Vagina (tissue), 2 donors: ENCODE measurements at places on chromosomes 2 and 18.

DNA sequence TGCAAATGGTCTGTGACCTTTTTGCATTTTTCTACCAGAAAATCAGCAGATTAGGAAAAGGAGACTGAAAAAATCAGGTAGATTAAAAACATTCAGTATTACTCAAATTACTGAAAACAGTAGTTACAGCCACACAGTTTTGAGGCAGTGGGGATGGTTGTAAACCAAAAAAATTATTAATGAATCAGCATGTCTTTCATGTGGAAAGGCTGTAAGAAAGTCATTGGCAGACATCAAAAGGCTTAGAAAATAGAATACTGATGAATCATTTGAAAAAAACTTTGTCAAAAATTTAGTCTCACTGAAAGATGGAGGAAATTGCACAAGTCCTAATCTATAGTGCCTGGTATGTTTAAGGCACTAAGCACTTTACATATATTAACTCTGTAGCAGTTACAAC is 133.9 kb upstream of the GCFC2 start:
- DNase-seq: no peak

- DNase-seq: no peak
These were observed 294.9 kb downstream of the DYSF start for GRCh38 chr2:71748227-71748626.

GRCh38 chr2:161956738-161957137 is 117.3 kb downstream of the DPP4 start:
- no peak for DNase-seq

DNA sequence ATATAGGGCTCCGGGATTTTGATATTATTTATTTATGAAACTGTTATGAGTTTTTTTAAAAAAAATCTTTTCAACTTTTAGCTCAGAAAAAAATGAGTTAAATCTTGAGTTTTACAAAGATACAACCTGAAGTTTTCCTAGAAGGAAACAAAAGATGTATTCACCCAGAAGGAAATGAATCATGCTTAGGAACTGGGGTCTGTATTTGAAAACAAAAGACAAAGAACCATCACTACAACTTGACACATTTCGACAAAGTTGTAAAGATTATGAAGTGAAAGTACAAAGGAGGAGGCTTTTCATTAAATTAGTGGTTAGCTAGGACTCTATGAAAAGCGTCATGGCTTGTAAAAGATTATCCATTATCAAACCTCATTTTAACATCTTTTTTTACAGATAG is 143.3 kb downstream of the PDE1A start:
- DNase-seq: no peak

DNA sequence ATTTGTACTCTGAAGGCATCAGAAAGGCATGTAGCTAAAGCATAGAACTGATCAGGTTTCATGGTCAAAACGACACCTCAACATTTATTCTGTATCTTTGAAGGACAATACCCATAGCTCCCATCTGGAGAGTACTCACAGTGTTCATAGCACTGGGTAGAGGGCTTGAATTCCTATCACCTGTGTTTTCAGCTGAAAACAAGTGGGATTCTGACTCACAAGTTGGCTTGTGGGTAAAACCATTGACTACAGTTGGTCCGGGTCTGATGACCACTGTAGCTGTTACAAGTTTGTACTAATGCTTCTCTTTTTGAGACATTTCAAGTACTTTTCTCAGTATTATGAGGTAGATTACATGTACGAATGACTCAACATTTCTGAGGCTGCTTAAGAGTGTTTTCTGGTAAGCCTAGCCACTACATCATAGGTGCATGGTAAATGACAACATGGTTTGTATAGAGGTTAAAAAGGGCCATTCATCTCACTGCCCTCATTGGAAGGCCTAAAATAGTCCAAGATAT is 68.6 kb upstream of the PELI1 start:
- DNase-seq: no peak

DNA sequence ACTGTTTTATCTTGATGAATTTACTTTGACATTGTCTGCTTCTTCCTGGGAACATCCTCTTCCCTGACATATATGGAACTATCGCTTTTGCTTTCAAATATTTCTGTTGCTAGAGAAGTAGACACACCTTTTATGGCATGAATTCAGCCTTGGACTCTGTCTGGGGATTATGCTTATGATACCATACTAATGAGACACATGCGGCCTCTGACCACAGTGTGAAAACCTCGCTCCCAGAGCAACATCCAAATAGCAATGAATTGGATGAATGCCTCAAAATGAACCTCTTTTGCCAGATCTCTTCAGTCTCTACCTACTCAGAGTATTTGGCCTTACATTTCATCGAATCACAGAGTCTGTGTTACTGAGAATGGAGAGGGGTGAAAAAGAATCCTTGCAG is 70.9 kb downstream of the PIEZO2 start:
- DNase-seq: no peak

GRCh38 chr18:34219651-34220050 is 5.1 kb downstream of the NOL4 start:
- DNase-seq: no peak

GRCh38 chr2:3307901-3308300 is 69.7 kb downstream of the EIPR1 start:
- no peak for DNase-seq

DNA sequence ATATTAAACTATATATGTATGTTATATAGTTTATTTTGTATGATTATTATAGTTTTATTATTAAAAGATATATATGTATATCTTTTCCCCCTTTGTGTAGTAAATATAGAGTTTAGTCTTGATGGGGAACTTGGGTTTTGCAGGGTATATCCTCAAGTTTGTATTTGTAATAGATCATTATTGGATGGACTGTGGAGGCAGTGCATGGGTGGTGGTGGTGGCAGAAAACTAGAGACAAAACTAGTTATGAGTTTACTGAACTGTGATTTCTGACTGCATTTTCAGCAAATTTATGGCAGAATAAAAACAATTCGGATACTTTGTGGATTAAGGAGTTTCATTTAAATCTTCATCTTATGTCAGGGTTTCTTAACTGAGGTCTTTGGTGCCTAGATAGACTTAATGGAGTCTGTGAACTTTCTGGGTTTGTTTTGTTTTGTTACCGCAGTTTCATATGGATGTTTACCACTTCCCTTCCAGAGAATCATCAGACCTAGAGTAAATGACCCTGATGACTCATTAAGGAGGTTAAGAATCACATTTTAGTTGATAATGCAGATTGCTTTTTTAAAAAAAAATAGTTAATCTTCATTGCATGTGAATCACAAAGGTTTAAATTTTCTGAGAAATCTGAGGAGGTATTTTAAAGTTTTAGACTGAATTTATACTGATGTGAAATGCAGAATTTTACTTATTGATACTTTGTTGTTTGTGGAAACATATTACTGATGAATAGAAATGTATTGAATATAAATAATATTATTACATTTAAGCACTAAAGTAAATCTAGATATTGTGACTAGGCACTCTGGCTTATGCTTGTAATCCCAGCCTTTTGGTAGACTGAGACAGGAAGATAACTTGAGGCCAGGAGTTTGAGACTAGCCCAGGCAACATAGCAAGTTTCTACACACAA is 14.5 kb downstream of the EPC2 start:
- no peak for DNase-seq

GRCh38 chr2:195572895-195573683 is 83.9 kb upstream of the SLC39A10 start:
- DNase-seq: no peak

DNA sequence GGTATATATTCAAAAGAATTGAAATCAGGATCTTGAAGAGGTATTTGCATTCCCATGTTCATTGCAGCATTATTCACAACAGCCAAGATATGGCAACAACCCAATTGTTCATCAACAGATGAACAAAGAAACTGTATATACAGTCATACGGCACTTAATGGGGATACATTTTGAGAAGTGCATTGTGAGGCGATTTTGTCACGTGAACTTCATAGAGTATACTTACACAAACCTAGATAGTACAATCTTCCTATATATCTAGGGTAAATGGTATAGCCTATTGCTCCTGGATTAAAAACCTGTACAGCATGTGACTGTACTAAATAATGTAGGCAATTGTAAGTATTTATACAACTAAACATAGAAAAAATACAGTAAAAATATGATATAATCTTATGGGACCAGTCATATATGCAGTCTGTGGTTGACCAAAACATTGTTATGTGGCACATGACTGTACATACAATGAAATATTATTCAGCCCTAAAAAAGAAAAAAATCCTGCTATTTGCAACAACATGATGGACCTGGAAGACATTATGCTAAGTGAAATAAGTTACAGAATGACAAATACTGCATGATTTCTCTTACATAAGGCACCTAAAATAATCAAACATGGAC is 9.2 kb upstream of the BBS5 start:
- no peak for DNase-seq

DNA sequence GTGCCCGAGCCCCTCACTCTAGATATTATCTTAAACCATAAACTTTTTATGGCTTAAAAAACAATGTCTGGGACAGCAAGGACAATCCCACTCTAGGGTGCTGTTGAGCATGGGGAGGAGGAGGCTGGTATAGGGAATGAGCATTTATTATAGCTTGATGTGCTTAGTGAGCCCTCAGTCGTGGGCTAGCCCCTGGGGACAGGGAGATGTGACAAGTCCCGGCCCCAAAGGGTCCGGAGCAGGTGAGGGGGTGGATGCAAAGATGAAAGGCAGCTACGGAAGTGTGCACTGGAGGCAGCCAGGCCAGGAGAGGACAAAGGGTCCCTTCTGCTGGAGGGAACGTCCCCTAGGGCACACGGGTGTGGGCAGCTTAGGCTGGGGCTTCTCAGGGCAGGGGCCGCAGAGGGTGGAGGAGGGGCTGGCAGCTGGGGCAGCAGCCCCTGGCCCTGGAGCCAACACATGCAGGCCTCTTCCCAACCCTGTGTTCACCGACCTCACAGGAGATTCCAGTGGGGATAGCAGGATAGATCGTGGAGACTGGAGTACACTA is 106.3 kb upstream of the GPC1 start:
- no peak for DNase-seq

DNA sequence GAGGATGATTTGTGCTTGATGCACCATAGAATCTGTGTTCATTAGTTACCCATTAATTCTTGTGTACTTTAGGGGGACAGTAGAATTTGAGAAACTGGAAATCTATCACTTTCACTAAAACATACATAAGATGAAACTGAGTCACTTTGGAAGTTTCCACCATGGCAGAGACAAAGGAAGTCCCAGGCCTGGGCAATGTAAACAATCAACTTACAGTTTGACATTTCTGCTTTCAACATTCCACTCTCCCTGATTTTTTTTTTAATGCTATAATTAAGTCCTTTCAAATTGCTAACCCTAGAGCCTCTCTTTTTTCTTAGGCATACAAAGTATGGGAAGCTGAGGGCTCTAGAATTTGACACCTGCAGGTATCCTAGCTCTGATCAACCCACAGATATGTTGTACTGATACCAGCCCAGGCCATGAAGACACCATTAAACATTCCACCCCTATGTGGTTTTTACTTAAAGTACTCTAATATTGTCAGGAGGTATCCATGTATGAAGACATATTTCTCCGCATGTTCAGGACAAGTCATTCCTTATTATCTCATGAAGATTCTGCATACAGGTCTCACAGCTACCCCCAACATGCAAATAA is 88.5 kb upstream of the GLS start:
- DNase-seq: no peak

- DNase-seq: no peak
These were observed 137.9 kb downstream of the PAX3 start for GRCh38 chr2:222160944-222161343.
